Renal cortex interstitium (tissue), 15 donors: ENCODE measurements at places on chromosomes 13 and 19.

DNA sequence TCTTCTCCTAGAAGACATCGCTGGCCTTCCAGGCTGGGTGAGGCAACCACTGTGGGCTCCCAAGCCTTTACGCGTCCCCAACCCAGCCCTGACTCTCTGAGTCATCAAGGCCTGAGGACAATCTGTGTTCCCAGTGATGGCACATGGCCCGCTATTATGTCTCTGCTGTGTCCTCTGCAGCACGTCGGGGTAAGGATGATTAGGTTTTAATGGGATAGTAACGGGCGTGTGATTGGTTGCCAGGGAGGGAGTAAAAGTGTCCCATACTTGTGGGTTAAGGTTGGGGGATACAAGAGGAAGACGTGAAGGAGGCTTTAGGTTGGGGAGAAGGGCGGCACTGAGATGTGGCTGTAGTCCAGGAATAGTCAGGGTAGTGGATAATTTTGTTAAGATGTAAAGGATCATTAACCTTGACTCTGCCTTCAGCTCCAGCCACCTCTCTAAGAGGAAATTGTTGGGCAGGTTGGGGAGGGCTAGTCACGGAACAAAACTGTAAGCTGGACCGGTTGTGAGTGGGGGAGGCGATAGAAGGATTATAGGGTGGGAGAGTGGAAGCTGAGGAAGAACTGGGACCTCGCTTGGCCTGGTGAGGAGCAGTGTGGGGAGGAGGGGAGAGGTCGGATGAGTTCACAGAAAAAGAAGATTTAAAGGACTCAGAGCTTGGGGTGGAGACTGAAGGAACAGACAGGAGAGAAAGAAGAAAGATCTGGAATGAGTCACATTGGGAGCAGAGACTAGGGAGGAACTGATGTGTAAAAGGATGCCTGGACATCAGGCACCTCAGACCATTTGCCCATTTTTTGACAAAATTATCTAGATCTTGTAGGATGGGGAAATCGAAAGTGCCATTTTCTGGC lies 27.9 kb upstream of the IGFL1 start:
- DNase-seq: no peak

DNA sequence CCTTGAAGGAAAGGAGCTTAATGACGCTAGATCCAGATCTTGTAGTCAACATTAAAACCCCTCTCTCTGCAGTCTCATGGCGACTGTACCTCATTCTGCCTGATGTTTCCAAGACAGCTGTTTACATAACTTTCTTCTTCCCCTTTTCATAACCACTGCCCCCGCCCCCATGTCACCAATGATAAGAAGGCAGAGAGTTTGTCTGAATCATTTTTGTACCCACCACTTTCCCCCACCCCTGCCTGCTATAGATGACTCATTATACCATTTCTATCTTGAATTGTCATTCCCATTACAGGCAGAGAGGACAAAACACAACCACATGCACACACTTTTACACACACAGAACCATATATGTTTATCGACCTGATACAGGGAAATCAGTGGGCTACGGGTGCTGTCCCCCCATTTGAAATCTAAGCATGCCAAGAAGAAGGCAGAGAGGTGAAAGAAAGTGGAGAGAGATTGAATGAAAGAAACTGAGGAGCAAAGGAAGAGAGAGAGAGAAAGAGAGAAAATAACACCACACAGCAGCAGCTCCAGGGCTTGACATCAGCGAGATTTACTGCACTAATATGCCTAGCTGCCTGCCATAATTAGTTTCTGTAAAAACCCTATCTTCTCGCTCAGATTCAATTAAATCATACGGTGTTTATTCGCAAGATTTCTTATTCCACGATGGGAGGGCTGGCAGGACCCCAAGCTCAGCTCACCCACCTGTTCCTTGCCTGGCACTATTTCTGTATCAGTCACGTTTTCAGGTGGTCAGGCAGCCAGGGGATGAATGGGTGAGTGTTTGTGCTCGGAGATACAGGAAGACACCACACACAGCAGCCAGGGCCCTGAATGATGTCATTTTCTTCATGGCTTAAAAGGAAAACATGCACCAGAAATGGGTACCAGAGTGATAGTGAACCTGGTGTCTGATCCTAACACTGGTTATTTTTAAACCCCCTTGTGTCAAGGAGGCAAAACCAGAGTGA lies 114.3 kb upstream of the SERP2 start:
- no peak for DNase-seq

GRCh38 chr13:99296398-99296797 lies 10.8 kb downstream of the GPR183 start:
- no peak for DNase-seq

DNA sequence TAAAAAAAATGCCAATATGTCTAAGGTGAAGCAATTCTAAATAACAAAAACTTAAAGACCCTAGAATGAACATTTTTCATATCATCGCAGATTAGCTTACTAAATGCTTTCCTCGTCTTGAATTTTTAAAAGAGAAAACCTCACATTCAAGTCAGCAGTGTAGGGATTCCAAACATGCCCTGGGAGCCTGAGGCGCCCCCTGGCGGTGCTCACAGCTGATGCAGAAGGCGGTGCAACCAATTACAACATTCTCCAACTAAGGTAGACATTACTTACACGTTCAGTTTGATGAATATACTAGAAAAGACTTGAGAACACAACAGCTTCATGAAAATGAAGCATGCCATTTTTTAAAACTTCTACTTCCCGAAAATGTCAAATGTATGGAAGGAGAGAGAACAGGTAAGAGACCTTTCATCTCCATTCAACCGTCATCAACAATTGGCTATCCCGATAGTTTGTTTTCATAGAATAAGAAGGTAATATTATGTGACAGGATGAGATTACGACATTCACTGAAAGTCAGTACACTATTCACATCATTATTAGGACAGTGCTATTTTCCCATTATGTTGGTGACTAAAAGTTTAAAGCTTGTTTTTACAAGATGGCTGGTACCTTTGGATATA lies 304.4 kb downstream of the DCLK1 start:
- DNase-seq: no peak

- DNase-seq: no peak
These were observed 440.1 kb downstream of the EFNB2 start for GRCh38 chr13:106095406-106095805.

- no peak for DNase-seq
These were observed 14.3 kb upstream of the HSPH1 start for GRCh38 chr13:31175847-31176532.

DNA sequence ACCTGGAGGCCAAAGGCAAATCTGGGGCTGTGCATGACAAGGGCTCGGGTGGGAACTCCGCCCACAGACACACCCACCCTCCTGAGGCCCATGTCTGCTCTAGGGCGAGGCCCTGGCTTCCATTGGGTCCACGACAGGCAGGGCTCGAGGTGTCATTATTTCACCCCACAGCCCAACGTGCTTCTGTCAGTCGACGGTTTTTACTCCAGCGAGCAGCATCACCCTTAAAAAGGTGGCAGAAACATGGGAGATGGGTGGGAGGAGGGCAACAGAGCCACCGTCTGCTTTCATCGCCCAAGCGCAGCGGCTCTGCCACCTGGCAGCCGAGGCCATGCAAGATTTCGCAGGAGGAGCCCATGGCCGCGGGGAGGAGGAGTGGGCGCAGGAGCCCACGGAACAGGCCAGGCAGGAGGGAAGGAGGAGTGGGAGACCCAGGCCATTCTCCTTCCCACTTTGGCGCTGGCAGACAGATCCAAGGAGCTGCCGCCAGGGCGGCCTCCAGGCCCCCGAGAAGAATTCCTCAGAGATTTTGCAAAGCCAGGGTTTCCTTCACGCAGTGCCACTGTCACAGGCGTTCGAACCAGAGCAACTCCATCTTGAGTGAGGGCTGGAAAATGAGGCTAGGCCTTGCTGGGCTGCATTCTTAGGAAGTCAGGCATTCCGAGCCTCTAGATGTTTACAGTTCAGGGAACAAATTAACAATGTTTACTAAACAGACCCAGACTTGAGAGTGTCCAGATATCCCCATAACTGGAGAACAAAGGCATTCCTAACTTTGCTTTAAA lies 49.3 kb upstream of the TUBGCP3 start:
- DNase-seq: no peak

- DNase-seq: no peak
These were observed 587 bp upstream of the ZNF383 start for GRCh38 chr19:37217480-37217774.

GRCh38 chr19:48319647-48320541 lies 5.5 kb upstream of the EMP3 start:
- no peak for DNase-seq

GRCh38 chr13:85586422-85586831 lies 212.8 kb downstream of the SLITRK6 start:
- no peak for DNase-seq

DNA sequence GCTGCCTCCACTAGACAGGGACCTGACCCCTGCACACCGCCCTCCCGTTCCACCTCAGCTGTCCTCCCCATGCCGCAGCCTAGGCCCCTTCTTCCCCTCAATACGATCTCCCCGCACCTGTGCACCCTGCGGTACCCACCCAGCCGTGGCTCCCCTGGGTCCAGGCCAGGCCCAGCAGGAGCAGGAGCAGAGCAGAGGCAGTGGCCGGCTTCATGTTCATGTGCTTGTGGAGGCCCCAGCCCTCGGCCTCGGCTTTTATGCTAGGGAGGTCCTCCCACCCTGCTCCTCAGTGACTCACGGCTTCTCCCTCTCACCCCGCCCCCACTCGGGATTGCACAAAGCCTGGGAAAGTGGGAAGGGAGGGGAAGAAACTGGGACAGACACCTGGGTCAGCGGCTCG lies 11.4 kb upstream of the KRTDAP start:
- no peak for DNase-seq

GRCh38 chr13:33575378-33575777 lies 242.6 kb upstream of the RFC3 start:
- DNase-seq: no peak

- no peak for DNase-seq
These were observed 14.6 kb downstream of the RAB20 start for GRCh38 chr13:110546926-110547325.

- DNase-seq: no peak
These were observed 127.0 kb downstream of the UGGT2 start for GRCh38 chr13:95926231-95926630.

DNA sequence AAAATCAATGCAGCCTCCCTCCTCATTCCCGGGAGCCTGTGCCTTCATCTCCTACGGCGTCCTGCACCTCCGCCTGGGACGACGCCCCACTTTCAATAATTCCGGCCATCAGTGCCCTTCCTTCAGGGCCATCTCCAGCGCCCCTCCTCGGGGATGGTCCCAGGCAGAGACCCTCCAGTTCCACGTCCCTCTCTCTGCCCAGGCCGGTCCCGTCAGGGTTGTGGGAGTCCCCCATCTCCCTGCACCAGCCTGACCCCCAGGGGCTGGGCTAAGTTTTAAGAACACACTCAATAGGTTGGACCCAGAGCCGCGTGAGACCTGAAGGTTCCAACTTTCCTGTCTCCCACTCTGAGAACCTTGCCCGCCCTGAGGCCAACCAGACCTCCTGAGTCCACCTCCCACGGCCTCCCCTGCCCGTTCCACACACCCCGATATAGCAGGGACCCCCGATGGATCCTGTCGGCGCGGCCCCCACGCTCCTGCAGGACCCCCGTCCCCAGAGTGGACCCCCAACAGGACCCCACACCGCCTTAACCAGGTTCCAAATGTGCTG lies 646 bp downstream of the TMEM161A start:
- no peak for DNase-seq

- DNase-seq: no peak
These were observed 72.8 kb upstream of the PCDH8 start for GRCh38 chr13:52921194-52921593.

GRCh38 chr19:3119693-3120380 lies 16.0 kb upstream of the GNA15 start:
- DNase-seq: no peak

GRCh38 chr13:30502237-30502636 lies 36.5 kb upstream of the HMGB1 start:
- DNase-seq: no peak

DNA sequence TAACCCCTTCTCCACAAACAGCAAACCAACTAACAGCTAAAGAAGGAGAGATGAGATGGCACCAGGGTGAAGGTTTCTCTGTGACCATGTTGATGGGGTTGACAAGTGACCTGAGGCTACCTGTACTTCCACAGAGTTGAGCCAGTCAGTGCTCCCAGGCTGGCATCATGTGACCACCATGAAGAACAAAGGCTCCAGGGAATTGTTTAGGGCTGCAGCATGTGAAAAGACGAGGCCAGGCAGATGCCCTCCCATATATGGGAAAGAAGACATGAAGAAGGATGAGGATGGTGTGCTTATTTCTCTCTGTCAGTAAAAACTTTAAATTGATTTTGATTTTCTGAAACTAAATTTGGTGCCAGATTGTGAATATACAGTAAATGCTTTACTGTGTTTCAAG lies 220.6 kb downstream of the OLFM4 start:
- DNase-seq: no peak

GRCh38 chr13:39556866-39557265 lies 46.1 kb downstream of the LHFPL6 start:
- DNase-seq: no peak

GRCh38 chr13:76216729-76217128 lies 580.6 kb downstream of the LMO7 start:
- DNase-seq: peak; percentile 1

- no peak for DNase-seq
These were observed 392 bp upstream of the ARHGAP33 start for GRCh38 chr19:35775046-35775297.

GRCh38 chr19:31262725-31263191 lies 86.5 kb downstream of the TSHZ3 start:
- no peak for DNase-seq

DNA sequence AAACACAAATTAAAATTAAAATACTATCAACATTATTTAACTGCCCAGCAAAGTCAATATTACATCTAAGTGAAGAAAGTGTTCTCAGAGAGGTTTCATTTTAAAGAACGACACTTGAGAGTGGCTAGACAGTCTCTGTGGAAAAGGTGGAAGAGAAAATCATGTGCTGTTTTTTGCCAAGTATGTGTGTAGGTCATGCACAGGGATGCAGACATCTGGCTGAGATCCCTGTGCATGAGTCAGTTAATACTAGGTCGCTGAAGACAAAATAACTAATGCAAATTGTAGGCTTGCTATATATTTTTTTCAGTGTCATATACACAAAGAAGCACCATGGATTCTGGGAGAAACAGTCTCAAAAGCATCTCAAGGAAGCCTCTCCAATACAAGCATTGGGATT lies 44.3 kb upstream of the ENOX1 start:
- DNase-seq: no peak

- DNase-seq: no peak
These were observed 260.4 kb downstream of the MAB21L1 start for GRCh38 chr13:35216131-35216530.

DNA sequence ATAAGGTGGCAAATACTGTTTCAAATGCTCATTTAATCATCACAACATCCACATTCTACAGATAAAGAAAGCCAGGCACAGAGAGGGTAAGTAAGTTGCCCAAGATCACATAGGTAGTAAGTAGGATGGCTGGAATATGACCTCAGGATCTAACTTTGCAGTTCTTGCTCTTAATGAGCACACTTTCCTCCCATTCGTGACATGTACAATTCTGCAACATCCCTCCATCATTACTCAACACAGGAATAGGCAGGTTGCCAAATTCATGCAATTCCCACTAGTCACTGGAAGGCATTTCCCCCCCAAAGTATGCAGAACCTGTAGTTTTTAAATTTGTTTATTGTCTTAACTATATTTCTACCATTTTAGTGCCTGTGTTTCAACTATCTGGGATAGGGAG lies 109.2 kb downstream of the OLFM4 start:
- DNase-seq: no peak

- peak; percentile 27 for DNase-seq
These were observed 1.9 kb downstream of the KLF12 start for GRCh38 chr13:74132152-74132775.
